ENCODE measurements at places on chromosomes 4 and X. TPM values are rescaled to one million over a fixed set of nuclear protein-coding genes. Genes with fewer than 3 reads are reported as not detected.

Gene BLOC1S4
- 64.3 TPM for total RNA-seq

GRCh38 chr4:155170569-155170968, 37.9 kb upstream of the NPY2R start:
- peak; percentile 5 for DNase-seq
- H3K4me1 ChIP-seq: no peaks in the 10 kb centered on the region
- no peaks in the 10 kb centered on the region for H3K27me3 ChIP-seq
- no peak overlapping the region for H3K27ac ChIP-seq
- H3K4me3 ChIP-seq: no peak overlapping the region

DNA sequence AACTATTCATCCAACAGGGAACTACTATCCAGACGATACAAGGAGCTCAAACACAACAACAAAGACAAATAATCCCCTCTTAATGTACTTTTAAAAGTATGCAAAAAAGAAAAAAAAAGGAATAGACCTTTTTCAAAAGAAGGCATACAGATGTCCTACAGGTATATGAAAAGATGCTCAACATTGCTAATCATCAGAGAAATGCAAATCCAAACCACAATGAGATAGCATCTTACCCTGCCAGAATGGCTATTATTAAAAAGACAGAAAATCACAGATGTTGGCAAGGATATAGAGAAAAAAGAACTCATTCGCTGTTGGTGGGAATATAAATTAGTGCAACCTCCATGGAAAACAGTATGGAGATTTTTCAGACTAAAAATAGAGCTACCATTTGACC, 67.1 kb upstream of the ENPP6 start:
- peaks cover 45% of the 10 kb centered on the region for H3K4me1 ChIP-seq
- no peak overlapping the region for H3K4me3 ChIP-seq
- no peaks in the 10 kb centered on the region for H3K27me3 ChIP-seq
- H3K27ac ChIP-seq: no peak overlapping the region

DNA sequence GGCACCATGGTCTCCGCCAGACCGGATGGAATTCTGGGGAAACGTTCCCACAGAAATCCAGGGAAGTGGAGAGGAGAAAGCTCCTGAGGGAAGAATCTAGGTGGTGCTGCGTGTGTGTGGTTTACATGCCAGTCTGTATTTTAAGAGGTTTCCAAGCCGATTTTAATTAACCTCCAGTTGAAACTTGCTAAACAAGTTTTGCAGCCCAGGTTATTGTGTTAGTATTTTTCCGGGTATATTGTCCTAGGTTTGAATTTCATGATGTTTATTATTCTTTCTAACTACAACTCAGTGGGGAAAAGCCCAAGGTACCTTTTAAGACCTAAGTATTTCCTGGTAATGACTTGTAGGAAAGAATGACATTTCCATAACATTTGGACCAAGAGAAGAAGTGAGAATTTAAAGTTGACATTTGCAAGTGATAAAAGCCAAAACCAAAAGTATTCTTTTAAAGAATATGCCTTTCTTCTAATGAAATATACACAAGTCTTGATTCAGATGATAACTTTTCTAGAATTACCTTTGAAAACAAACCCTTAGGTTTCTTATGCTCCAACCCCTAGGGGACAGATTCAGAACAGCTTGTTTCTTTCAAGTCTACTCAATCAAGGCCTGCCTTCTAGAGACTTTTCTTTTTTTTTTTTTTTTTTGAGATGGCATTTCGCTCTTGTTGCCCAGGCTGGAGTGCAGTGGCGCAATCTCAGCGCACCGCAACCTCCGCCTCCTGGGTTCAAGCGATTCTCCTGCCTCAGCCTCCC, 14.6 kb downstream of the SAT1 start:
- no peaks in the 10 kb centered on the region for H3K36me3 ChIP-seq
- no peak overlapping the region for H3K4me3 ChIP-seq
- DNase-seq: peak; percentile 74
- H3K27me3 ChIP-seq: no peaks in the 10 kb centered on the region
- peak overlapping the region; percentile 72 for H3K27ac ChIP-seq

GRCh38 chrX:23012636-23013035, 12.9 kb downstream of the DDX53 start:
- H3K36me3 ChIP-seq: no peaks in the 10 kb centered on the region
- H3K27ac ChIP-seq: no peak overlapping the region
- H3K4me3 ChIP-seq: no peak overlapping the region
- DNase-seq: no peak
- H3K4me1 ChIP-seq: peaks cover 4% of the 10 kb centered on the region

DNA sequence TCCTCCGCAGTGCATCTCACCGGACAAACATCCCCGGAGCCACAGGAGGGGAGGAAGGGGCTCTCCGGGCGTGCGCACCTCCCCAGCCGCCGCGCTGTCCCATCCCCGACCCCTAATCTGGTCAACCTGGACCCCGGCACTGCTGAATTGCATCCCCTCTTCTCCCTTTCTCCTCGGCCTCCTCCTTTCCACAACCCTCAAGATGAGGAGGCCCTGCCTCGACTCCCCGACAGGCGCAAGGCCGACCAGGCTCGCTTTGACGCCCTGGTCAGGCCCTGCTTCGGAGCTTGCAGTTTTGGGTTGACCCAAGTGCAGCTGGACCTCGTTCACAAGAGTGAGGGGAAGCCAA, 2.3 kb downstream of the PDGFRA start:
- DNase-seq: no peak
- peak overlapping the region; percentile 66 for H3K4me3 ChIP-seq
- H3K27ac ChIP-seq: peak overlapping the region; percentile 29
- peaks cover 82% of the 10 kb centered on the region for H3K4me1 ChIP-seq

GRCh38 chrX:120452131-120452530, 17.0 kb downstream of the LAMP2 start:
- peaks cover 32% of the 10 kb centered on the region for H3K36me3 ChIP-seq
- no peak overlapping the region for H3K4me3 ChIP-seq
- H3K27ac ChIP-seq: no peak overlapping the region

Gene FHIP1A
- 12.9 TPM for total RNA-seq

Gene RGN
- total RNA-seq: 1.3 TPM

Gene HMX1
- total RNA-seq: not detected

DNA sequence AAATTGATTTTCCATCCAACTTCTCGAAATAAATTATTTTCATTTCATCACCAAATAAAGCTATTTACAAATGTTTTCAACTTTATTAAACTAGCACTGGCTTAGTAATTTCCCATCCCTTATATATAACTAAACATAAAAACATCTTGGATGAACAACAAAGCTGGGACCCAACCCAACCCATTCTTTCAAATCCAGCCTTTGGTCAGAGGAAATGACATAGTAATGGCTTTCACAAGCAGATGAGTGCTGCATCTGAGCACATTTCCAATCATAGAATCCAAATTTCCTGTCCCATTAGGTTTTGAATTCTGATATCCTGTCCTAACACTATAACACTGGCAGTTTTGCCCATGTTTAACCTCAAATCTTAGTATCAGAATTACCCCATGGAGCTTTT, 7.9 kb upstream of the EMCN start:
- H3K36me3 ChIP-seq: no peaks in the 10 kb centered on the region
- DNase-seq: no peak
- H3K4me3 ChIP-seq: no peak overlapping the region
- H3K27me3 ChIP-seq: no peaks in the 10 kb centered on the region

DNA sequence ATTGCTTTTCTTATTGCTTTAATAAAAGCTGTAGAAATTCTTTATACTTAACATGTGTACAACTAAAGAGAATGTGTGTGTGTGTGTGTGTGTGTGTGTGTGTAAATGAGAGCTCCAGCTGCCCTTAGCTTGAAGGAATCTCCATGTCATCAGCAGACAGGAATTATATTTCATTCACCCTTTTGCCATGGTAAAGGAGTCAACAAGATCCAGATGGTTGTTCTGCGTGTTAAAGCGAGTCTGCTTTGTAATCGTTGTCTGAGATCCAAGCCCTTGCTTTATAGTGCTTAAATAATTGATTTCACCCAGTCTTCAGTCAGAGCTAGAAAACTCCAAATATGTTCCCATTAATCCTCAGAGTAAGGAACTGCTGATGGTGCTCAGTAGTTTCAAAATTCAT, 285.5 kb downstream of the PDGFC start:
- H3K4me3 ChIP-seq: no peak overlapping the region
- H3K36me3 ChIP-seq: no peaks in the 10 kb centered on the region
- no peaks in the 10 kb centered on the region for H3K4me1 ChIP-seq
- H3K27ac ChIP-seq: no peak overlapping the region
- no peaks in the 10 kb centered on the region for H3K27me3 ChIP-seq

- H3K36me3 ChIP-seq: no peaks in the 10 kb centered on the region
- no peak overlapping the region for H3K4me3 ChIP-seq
- no peak overlapping the region for H3K27ac ChIP-seq
- H3K4me1 ChIP-seq: no peaks in the 10 kb centered on the region
- no peak for DNase-seq
Measured at GRCh38 chrX:5774446-5774845, 454.2 kb downstream of the NLGN4X start.

GRCh38 chr4:124515591-124515990, 196.9 kb downstream of the ANKRD50 start:
- no peak overlapping the region for H3K27ac ChIP-seq
- no peak overlapping the region for H3K4me3 ChIP-seq
- no peak for DNase-seq
- H3K36me3 ChIP-seq: no peaks in the 10 kb centered on the region
- H3K4me1 ChIP-seq: no peaks in the 10 kb centered on the region

GRCh38 chr4:21512353-21512752, 436.2 kb downstream of the KCNIP4 start:
- H3K36me3 ChIP-seq: no peaks in the 10 kb centered on the region
- H3K27ac ChIP-seq: no peak overlapping the region
- H3K4me3 ChIP-seq: no peak overlapping the region
- H3K4me1 ChIP-seq: no peaks in the 10 kb centered on the region
- H3K27me3 ChIP-seq: no peaks in the 10 kb centered on the region
